Astrocyte (in vitro differentiated cells and primary cell): ENCODE measurements at places on chromosomes 6 and 20.

GRCh38 chr6:159090530-159091480, 46.0 kb upstream of the TAGAP start:
- H3K27ac ChIP-seq: no peak overlapping the region
- H3K27me3 ChIP-seq: no peaks in the 10 kb centered on the region
- no peak overlapping the region for H3K4me3 ChIP-seq

DNA sequence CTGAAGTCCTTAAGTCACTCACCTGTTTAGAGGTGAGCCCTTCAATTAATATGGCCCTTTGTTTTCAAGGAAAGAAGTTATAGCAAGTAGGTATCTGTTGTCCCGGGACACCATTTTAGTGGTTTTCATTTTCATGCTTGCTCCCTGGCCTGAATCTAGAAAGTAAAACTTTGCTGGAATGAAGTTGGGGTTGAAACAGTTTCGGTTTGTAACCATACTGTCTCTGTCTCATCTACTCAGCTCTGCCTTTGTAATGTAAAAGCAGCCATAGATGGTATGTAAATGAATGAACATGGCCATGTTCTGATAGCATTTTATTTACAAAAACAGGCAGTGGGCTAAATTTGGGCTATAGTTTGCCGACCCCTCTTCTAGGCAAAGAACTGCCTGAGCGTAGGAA, 64.9 kb upstream of the GNRH2 start:
- H3K4me3 ChIP-seq: no peak overlapping the region
- no peaks in the 10 kb centered on the region for H3K27me3 ChIP-seq
- H3K27ac ChIP-seq: no peak overlapping the region
- H3K4me1 ChIP-seq: no peaks in the 10 kb centered on the region
- no peak for DNase-seq
- H3K36me3 ChIP-seq: no peaks in the 10 kb centered on the region

DNA sequence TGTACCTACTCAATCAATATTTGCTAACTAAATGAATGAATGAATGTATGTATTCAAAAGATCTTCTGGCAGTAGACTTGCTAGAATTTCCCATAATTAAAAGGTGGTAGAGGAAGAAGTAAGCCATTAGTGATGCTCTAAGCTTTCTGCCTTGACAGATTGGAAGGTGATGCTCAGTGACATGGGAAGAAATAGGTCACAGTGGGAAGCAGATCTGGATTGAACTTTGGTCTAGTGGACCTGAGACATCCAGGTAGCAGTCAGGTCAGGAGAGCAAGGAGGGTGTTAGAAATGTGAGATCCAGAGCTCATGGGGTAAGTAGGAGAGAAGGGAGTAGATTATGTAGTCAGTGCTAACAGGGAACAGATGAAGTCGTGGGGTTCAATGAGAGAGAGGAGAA, 106.4 kb downstream of the SNX5 start:
- no peak overlapping the region for H3K4me3 ChIP-seq
- no peaks in the 10 kb centered on the region for H3K36me3 ChIP-seq
- H3K27ac ChIP-seq: no peak overlapping the region
- no peak for DNase-seq
- no peaks in the 10 kb centered on the region for H3K4me1 ChIP-seq

DNA sequence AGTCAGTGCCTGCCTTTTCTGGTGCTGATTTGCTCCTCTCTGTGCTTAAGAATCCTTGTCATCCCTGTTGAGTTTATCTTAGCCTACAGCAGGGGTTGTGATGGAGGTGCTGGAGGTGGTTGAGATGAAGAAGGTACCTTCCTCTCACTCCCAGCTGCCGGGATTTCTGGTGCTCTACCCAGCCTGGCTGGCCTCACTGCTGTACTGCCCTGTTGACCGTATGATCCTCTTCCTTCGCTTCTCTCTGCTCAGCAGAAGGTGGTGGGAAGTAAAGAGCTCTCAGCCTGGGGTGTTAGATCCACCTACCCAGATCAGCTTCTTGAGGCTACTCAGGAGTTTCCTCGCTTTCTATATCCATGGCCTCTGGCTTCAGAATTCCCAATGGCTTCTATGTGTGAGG, 101.0 kb upstream of the NXT1 start:
- H3K27ac ChIP-seq: no peak overlapping the region
- H3K4me3 ChIP-seq: no peak overlapping the region
- no peaks in the 10 kb centered on the region for H3K4me1 ChIP-seq
- no peaks in the 10 kb centered on the region for H3K36me3 ChIP-seq
- no peak for DNase-seq
- no peaks in the 10 kb centered on the region for H3K27me3 ChIP-seq

DNA sequence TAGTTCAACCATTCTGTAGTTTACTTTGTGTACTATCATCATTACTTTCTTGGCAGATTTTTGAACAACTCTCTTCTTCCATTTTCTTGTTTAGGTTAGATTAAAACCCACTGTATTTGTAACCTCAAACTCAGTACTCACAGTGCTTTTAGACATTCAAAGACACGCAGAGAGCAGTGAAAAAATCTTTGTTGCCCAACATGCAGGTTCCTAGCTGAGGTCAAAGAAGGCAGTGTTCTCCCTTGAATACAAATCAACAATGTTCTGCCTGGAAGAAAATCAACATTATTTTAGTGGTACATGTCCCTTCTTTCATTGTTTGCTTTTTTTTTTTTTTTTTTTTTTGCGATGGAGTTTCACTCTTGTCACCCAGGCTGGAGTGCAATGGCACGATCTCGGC, 11.2 kb downstream of the CYB5R4 start:
- no peak for DNase-seq
- H3K4me1 ChIP-seq: peaks cover 15% of the 10 kb centered on the region
- no peak overlapping the region for H3K4me3 ChIP-seq
- H3K36me3 ChIP-seq: no peaks in the 10 kb centered on the region

DNA sequence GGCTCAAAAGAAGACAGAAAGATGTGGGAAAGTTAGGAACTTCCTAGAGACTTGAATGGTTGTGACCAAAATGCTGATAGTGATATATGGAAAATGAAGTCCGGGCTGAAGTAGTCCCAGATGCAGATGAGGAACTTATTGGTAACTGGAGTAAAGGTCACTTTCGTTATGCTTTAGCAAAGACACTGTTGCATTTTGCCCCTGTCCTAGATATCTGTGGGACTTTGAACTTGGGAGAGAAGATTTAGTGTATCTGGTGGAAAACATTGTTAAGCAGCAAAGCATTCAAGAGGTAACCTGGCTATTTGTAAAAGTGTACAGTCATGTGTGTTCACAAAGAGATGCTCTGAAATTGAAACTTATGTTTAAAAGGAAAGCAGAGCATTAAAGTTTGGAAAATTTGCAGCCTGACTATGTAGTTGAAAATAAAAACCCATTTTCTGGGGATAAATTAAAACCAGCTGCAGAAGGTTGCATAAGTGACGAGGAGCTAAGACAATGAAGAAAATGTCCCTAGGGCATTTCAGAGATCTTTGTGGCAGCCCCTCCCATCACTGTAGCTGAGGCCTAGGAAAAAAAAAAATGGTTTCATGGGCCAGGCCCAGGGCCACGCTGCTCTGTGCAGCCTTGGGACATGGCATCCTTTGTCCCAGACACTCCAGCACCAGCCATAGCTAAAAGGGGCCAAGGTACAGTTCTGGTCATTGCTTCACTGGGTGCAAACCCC, 1692.2 kb downstream of the HACE1 start:
- H3K27ac ChIP-seq: no peak overlapping the region
- H3K36me3 ChIP-seq: no peaks in the 10 kb centered on the region
- DNase-seq: no peak
- H3K4me1 ChIP-seq: no peaks in the 10 kb centered on the region
- no peak overlapping the region for H3K4me3 ChIP-seq

- peaks cover 14% of the 10 kb centered on the region for H3K4me1 ChIP-seq
- no peaks in the 10 kb centered on the region for H3K27me3 ChIP-seq
- no peak overlapping the region for H3K27ac ChIP-seq
- DNase-seq: no peak
- peak overlapping the region; percentile 75 for H3K4me3 ChIP-seq
These were observed 2.0 kb downstream of the MYB start for GRCh38 chr6:135183002-135183531.

GRCh38 chr6:134058622-134059366, 6.4 kb upstream of the SLC2A12 start:
- no peak overlapping the region for H3K27ac ChIP-seq
- DNase-seq: no peak
- no peak overlapping the region for H3K4me3 ChIP-seq
- no peaks in the 10 kb centered on the region for H3K27me3 ChIP-seq

GRCh38 chr6:165118736-165119135, 190.7 kb downstream of the C6orf118 start:
- no peak overlapping the region for H3K4me3 ChIP-seq
- no peaks in the 10 kb centered on the region for H3K27me3 ChIP-seq
- peaks cover 2% of the 10 kb centered on the region for H3K4me1 ChIP-seq
- no peak for DNase-seq

DNA sequence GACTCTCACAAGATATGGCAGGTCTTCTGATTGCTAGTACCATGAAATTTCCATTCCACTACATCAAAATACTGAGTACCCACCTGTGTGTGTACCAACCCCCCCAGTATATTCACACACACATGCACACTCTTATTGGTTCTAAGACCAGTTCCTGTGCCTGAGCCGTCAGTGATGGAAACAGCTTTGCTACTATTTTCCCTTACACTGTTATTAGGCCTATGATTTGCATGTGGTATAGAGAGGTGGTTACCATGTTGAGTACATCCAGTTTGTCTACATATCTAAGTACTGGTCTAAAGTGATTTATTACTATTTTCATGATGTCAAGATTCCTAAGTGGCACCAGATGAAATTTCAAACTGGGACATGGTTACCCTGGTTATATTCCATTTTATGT, 459.9 kb downstream of the BCKDHB start:
- H3K36me3 ChIP-seq: no peaks in the 10 kb centered on the region
- no peaks in the 10 kb centered on the region for H3K27me3 ChIP-seq
- no peaks in the 10 kb centered on the region for H3K4me1 ChIP-seq
- H3K27ac ChIP-seq: no peak overlapping the region

DNA sequence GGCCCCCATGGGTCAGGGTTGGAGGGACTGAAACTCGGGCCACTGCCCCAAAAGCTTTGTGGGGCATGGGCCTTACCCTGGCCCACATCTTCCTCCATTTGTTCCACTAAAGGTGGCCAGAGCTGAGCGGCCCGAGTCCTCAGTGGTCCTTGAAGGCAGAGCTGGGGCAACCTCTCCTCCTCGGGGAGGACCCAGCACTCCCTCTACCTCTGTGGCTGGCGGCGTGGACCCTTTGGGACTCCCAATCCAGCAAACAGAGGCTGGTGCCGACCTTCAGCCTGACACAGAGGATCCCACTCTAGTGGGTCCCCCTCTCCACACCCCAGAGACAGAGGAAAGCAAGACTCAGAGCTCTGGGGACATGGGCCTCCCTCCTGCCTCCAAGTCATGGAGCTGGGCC, 9.3 kb downstream of the LPIN3 start:
- no peaks in the 10 kb centered on the region for H3K36me3 ChIP-seq
- H3K4me3 ChIP-seq: no peak overlapping the region
- DNase-seq: no peak
- H3K27me3 ChIP-seq: no peaks in the 10 kb centered on the region
- no peaks in the 10 kb centered on the region for H3K4me1 ChIP-seq

GRCh38 chr6:125537090-125537489, 212.3 kb upstream of the HEY2 start:
- H3K36me3 ChIP-seq: no peaks in the 10 kb centered on the region
- no peak for DNase-seq
- H3K4me3 ChIP-seq: no peak overlapping the region

DNA sequence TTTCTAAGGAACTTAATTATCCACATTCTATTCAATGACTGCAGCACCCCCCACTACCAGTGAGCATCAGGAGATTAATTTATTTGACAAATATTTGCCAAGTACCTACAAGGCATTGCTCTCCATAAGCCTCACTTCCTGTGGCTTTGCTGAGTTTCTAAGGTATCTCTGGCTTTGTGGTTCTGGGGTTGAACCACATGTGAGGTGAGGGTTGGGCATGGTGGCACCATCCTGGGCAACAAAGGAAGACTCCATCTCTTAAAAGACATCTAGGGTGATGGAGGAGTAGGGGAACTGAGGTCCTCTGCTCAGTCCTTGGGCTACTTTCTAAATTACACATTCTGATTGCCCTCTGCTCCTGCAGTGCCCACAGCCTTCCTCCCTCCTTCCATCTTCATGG, 25.5 kb upstream of the WFDC2 start:
- peaks cover 20% of the 10 kb centered on the region for H3K27me3 ChIP-seq
- H3K4me1 ChIP-seq: no peaks in the 10 kb centered on the region
- no peak overlapping the region for H3K4me3 ChIP-seq
- no peak for DNase-seq
- H3K36me3 ChIP-seq: no peaks in the 10 kb centered on the region

DNA sequence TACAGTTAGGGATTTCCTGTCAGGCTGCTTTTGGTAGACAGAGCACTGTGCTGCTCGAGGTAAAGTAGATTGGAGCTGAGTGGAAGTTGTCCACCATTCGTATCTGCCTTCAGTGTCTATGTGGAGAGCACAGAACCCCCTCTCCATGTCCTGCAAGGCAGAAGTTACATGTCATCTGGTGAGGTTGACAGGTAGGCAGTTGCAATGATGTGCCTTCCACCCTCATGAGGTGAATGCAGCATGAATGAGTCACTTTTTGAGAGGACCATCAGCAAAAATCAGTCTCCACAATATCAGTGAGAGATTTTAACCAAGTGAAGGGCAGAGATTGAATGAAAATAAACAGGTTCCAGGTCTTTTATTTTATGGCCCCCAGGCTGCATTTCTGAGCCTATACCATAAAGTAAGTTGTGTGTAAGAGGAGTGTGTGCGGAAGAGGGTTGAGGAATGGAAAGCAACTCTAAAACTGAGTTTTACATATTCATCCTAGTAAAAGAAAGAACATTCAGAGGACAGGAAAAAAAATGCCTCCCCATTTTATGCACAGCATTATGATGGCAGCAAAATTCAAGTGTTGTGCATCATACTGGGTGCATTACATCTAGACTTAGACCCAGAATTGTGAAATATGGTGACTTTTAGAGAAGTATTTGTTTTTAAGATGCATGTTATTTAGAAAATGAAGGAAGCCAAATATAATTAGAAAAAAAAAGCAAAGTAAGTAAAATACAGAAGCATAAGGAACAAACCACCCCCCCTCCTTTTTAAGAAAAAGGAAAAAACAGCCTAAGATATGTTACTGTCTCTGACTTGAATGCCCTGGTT, 15.8 kb downstream of the TRAPPC3L start:
- no peak overlapping the region for H3K4me3 ChIP-seq
- peaks cover 18% of the 10 kb centered on the region for H3K4me1 ChIP-seq
- no peaks in the 10 kb centered on the region for H3K36me3 ChIP-seq

GRCh38 chr20:39795401-39796272, 833.5 kb downstream of the DHX35 start:
- no peak overlapping the region for H3K4me3 ChIP-seq
- no peaks in the 10 kb centered on the region for H3K27me3 ChIP-seq
- peaks cover 9% of the 10 kb centered on the region for H3K4me1 ChIP-seq
- no peak overlapping the region for H3K27ac ChIP-seq
